ENCODE measurements at places on chromosomes 3 and 15.
A peak's percentile ranks its signal among the peaks of the same experiment; 100 is the strongest.

DNA sequence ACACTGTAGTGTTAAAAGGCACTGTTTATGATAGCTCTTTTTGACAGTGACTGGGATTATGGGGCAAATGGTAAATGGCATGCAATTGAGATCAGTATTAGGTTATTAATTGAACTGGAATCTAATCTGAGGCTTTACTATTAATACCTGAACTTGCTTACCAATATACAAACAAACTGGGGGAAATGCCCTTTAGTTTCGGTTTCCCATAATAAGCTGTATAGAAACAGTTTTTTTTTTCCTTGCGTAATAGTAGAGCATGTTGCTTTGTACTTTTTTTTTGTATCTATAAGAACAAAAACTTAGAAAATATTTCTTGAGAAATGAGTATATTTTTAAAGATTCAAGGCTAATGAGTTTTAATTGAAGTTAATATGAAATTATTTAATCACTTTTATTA is 95.0 kb downstream of the FNDC3B start:
- DNase-seq: no peak

DNA sequence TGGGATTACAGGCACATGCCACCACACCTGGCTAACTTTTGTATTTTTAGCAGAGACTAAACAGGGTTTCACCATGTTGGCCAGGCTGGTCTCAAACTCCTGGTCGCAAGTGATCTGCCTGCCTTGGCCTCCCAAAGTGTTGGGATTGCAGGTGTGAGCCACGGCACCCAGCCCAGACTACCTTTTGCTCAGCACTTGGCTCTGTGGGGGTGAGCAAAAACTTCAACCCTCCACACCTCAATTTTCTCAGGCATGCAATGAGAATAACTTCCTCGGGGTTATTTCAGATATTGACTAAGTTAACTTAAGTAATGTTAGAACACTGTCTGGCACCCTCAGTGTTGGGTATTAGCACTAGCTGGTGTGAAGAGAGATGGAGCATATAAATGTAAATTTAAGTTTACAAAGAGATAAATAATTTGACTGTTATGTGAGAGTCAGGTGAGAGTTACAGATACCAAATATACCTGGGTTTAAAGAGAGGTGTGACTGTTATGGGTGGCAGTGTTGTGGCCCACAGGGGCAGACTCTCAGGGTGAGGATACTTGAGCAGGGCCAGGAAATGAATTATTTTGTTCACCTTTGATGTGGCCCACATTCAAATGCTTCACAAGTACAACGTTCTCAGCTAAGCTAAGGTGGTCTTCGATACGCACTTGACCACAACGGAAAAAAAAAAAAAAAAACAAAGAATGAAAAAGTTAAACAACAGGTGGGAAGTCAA is 29.0 kb downstream of the CPOX start:
- DNase-seq: no peak

DNA sequence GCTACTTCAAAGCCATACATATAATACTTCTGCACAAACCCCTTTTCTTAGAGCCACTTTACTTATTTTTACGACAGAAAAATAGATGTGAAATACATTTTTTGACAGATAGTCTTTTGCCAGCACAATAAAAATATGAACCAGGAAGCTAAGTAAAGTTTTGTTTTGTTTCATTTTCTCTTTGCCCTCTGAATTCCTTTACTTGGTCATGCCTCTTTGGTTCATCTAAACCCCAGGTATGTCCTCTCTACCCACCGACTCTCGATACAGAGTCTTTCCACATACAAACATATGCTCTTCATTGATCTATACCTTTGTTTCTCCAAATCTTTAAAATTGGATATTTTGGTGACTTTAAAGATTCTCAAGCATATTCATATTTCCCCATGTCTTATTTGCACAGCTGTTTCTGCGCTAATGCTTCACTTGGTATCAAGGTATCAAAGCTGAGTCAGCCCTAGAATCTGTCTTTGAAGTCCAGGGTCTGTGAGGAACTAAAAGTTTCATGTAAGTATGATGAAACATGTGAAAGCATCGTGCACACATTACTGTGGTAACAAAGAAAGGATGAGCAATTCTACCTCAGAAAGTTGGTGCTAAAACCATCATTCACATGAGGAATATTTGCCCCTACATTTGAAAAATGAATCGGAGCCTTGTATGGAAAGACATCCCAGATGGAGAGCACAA is 845.4 kb downstream of the NAALADL2 start:
- DNase-seq: no peak

- no peak for DNase-seq
Observed at GRCh38 chr3:134302674-134303073, 52.0 kb upstream of the RYK start.

DNA sequence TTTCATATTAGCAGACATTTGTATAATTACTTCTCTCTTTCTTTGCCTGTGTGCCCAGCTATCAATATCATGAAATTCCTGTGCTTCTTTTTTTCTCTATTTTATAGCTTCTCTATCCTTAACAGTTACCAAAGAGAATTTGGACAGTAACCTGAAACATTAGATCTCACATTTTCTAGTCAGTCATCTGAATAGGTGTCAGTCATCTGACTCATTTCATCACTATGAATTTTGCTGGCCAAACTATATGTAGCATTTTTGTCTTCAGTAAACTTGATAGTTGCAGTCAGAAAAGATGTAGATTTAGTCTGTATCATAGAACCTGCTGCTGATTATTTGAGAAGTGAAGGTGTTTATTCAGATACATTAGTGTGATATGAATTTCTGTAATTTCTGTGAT is 52.6 kb downstream of the HMG20A start:
- no peak for DNase-seq

GRCh38 chr3:100216713-100217112 is 44.1 kb upstream of the TBC1D23 start:
- no peak for DNase-seq

DNA sequence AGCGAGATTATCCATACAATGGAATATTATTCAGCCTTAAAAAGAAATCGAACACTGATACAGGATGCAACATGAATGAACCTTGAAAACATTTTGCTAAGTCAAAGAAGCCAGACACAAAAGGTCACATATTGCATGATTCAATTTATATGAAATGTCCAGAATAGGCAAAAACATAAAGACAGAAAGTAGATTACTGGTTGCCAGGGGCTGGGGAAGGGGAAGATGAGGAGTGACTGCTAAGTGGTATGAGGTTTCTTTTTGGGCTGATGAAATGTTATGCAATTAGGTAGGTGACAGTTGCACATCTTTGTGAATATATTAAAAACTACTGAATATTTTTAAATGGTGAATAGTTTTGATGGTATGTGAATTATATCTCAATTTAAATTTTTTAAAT is 38.3 kb downstream of the LRRFIP2 start:
- no peak for DNase-seq

DNA sequence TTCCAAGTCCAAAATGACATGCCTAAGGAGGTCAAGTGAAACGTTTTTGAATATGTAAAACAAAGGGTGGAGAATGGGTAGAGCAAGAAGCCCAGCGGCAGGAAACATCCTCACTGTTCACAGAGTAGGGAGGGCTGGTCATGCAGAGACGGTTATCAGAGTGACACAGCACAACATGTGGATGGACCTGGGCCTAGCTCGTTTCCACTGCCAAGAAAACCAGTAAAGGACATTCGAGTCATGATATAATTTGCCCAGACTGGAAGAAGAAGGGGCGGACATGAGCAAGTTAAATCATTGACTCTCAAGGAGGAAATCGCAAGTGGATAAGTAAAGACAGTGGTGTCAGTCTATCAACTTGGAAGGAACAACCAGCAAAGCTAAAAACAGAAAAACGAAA is 89.3 kb downstream of the LRIG1 start:
- DNase-seq: no peak

GRCh38 chr3:18499301-18499700 is 74.2 kb upstream of the SATB1 start:
- no peak for DNase-seq

DNA sequence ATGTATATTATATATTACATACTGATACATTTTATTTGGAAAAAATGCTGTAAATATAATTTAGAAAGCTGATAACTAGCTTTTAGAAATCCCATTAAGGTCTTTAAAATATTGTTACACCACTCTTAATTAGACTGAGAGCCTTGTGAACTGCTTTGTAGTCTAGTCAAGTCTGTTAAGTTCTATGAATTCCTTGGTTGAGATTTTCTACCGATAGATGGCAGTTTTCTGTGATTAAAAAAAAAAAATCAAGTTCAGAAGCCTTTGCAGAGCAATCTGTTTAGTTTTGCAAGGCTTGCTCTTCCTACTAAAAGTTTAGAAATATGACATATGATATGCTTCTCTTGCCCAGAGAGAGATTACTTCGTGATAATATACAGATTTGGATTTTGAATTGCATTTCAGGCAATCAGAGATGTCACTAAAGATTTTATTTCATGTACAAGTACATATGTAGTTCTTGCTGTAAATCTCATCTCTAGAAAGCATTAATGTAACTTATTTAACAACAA is 60.4 kb upstream of the SLITRK3 start:
- no peak for DNase-seq

- DNase-seq: no peak
Observed at GRCh38 chr15:88247914-88248313, 8.6 kb downstream of the NTRK3 start.

DNA sequence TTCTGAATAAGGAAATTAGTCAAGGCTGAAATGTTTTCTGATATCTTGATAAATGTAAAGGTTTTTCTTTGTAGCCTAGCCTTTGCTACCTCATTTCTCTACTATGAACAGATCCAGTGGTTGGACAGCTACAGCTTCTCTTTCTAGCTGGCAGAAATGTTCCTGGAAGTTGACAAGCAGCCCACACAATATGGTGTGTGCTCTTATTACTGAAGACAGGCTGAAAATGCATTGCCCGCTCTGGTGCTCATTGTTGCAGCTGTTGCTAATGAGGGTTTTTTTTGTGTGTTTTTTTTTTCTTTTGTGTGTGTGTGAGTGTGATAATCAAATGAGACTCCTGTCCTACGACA is 844.3 kb upstream of the SEMA6D start:
- DNase-seq: no peak

- no peak for DNase-seq
Observed at GRCh38 chr3:18771931-18772330, 346.8 kb upstream of the SATB1 start.

DNA sequence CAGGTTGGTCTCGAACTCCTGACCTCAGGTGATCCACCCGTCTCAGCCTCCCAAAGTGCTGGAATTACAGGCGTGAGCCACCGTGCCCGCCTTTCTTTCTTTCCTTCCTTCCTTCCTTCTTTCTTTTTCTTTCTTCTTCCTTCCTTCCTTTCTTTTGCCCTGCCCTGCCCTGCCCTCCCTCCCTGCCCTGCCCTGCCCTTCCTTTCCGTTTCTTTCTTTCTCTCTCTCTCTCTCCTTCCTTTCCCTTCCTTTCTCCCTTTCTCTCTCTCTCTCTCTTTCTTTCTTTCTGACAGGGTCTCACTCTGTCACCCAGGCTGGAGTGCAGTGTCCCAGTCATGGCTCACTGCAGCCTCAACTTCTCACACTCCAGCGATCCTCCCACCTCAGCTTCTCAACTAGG is 74.6 kb downstream of the UMPS start:
- DNase-seq: no peak

- DNase-seq: no peak
Observed at GRCh38 chr3:71112576-71112975, 471.0 kb downstream of the FOXP1 start.

GRCh38 chr3:20648921-20649381 is 462.9 kb upstream of the SGO1 start:
- DNase-seq: no peak

GRCh38 chr3:110767156-110767555 is 304.5 kb upstream of the NECTIN3 start:
- DNase-seq: no peak

GRCh38 chr3:102441832-102442231 is 7.0 kb downstream of the ZPLD1 start:
- no peak for DNase-seq

DNA sequence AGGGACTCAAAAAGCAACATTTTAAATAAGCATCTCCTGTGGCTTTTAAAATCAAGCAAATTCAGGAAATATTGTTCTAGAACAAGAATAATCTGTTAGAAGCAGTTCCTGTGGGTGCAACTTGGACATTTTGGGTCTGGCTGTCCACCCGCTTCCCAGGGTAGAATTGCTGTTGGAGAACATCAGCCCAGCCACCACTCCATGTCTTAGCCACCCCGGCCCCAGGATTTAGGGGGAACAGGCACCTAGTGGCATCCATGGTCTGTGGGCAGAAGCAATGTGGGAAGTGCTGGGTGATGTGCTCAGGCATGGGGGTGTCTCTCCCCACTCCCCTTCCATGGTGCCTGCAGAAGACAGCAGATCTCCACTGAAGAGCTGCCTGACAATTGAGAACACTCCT is 162.6 kb downstream of the KLF13 start:
- no peak for DNase-seq

GRCh38 chr3:148441191-148441590 is 256.5 kb upstream of the AGTR1 start:
- no peak for DNase-seq

DNA sequence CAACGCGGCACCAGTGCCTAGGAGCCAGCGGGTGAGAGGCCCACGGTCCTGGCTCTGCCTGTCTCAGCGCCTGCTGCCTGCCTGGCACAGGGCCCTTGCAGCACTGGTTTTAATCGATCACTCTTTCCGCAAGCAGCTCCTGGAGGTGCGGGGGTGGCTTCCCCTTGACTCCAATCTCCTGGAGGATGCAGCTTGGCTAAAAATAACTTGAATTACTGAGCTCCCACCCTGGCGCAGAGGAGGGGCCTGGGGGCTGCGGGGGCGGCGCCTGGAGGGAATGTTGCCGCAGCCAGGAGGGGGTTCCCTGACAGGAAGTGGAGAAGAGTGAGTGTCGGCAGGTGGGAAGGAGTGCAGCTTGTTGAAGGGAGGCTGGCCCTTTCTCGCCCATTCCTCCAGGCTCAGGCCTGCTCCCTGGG is 9.9 kb upstream of the RPL29 start:
- no peak for DNase-seq

GRCh38 chr3:15325228-15325627 is 7.2 kb downstream of the SH3BP5 start:
- DNase-seq: peak; percentile 76

- DNase-seq: no peak
Observed at GRCh38 chr15:77186594-77187011, 115.7 kb upstream of the TSPAN3 start.

DNA sequence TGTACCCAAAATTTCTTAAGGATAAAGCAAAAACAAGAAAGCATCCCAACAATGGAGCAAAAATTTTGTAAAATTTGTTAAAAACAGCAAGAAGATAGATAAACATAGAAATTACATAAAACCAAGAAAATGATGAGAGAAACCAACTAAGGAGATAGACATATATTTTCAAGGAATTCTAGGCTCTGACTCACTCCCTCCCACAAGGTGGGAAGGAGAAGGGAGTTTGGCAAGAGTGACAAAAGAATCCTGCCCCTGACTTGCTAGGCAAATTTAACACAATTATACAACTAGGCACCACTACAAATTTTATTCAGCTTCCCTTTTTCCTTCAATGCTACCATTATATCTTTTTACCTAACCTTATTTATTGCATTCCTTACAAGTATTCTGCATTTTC is 70.9 kb downstream of the MYO9A start:
- no peak for DNase-seq
